Stimulated activated CD4-positive, alpha-beta T cell treated with anti-CD3 and anti-CD28 coated beads, Interleukin-1b, Interleukin-23, amount 100 ng/mL, for 48 hours (primary cell): ENCODE measurements at places on chromosomes 6 and 20.

GRCh38 chr20:52039790-52040189, 151.8 kb downstream of the ZFP64 start:
- DNase-seq, result no peak

GRCh38 chr6:46057792-46058191, 42.1 kb upstream of the CLIC5 start:
- no peak for DNase-seq

- DNase-seq, result no peak
Observed at GRCh38 chr6:146135167-146135566, 106.3 kb downstream of the GRM1 start.

- DNase-seq, result no peak
Observed at GRCh38 chr20:36214684-36215256, 21.5 kb upstream of the AAR2 start.

- DNase-seq, result no peak
Observed at GRCh38 chr6:131381709-131382093, 191.3 kb upstream of the ARG1 start.

DNA sequence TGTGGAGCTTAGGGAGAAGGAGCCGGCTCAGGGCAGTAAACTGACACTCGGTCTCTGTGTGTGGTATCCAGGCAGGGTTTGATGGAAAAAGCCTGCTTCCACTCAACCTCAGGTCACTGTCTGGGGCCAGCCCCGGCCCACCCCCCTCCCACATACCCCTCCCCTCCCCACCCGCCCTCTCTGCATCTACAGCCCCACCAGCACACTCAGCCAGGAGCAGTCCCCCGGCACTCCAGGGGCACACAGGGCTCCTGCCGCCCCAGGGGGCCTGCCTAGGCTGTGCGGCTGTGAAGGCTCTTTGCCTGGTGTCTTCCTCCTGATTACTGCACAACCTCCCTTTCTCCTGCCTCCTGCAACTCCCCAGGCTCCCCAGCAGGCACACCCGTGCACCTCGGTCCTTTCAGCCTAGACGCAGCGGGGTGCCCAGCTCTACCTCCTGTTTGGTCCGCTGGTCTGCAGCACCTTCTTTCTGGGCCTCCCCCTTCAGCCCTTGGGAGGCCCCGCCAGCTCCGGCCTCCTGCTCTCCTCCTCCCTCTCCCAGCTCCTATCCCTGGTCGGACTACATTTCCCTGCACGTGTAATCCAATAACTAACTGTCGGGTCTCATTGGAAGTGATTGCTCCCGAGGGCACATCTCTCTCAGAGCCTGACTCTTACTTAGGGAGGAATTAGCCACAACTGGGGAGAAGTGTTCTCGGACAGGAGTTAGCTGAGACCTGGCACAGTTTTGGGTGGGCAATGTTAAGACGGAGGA, 1.3 kb upstream of the FOXF2 start:
- DNase-seq, result no peak

- no peak for DNase-seq
Observed at GRCh38 chr6:167567142-167568033, 242.5 kb downstream of the TTLL2 start.

DNA sequence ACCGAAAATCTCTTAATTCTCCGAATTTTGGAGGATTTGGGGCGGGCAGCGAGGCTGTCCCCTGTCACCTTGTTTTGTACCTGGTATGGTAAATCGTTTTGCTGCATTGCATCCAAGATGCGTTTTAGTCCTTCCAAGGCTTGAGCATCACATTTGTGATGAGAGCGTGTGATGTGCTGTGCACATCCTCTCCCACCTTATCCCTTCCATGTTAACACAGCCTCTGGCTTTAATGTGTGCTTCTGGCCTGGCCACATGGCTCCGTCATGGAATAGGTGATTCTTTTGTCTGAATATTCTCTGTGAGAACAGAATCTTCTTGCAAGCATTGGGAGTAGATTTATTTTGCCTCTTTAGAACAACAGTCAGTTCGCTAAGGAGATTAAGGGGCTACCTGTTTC, 763 bp downstream of the TMEM14A start:
- no peak for DNase-seq

GRCh38 chr6:162591517-162591916, 136.0 kb downstream of the PRKN start:
- no peak for DNase-seq

DNA sequence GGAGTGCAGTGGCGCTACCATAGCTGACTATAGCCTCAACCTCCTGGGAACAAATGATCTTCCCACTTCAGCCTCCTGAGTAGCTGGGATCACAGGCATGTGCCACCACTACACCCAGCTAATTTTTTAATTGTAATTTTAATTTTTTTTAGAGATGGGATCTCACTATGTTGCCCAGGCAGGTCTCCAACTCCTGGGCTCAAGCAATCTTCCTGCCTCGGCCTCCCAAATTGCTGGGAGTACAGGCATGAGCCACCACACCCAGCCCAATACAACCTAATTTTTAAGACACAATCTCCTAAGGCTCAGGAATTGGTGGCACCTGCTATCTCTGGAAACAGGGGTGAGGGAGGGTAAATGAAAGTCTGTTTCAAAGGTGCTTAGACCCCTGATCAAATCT, 5.8 kb downstream of the ZBTB24 start:
- no peak for DNase-seq

- DNase-seq, result no peak
Observed at GRCh38 chr20:9999645-10000044, 35.1 kb upstream of the ANKEF1 start.

- DNase-seq, result no peak
Observed at GRCh38 chr20:58403272-58403671, 14.2 kb downstream of the VAPB start.

DNA sequence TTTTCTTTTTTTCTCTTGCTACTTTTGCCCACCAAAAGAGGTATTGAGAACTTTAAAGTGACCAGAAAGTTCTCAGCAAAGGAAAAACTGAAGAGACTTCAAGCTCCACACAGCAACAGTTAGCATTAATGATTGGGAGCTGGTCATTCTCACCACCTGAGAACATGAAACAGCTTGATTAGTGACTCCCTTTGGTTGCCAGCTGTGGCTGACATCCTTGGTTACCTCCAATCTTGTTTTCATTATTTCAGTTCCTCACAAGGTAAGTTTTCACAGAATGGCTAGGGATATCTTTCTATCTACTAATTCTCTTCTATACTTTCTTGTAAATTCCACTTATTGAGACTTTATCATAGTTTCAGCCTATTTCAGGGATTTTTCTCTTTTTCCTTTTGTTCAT, 427.9 kb downstream of the QKI start:
- no peak for DNase-seq

GRCh38 chr20:33262658-33263065, 20.4 kb upstream of the BPIFB1 start:
- DNase-seq, result peak; percentile 4

- DNase-seq, result no peak
Observed at GRCh38 chr6:117602899-117603588, 733 bp upstream of the GOPC start.

DNA sequence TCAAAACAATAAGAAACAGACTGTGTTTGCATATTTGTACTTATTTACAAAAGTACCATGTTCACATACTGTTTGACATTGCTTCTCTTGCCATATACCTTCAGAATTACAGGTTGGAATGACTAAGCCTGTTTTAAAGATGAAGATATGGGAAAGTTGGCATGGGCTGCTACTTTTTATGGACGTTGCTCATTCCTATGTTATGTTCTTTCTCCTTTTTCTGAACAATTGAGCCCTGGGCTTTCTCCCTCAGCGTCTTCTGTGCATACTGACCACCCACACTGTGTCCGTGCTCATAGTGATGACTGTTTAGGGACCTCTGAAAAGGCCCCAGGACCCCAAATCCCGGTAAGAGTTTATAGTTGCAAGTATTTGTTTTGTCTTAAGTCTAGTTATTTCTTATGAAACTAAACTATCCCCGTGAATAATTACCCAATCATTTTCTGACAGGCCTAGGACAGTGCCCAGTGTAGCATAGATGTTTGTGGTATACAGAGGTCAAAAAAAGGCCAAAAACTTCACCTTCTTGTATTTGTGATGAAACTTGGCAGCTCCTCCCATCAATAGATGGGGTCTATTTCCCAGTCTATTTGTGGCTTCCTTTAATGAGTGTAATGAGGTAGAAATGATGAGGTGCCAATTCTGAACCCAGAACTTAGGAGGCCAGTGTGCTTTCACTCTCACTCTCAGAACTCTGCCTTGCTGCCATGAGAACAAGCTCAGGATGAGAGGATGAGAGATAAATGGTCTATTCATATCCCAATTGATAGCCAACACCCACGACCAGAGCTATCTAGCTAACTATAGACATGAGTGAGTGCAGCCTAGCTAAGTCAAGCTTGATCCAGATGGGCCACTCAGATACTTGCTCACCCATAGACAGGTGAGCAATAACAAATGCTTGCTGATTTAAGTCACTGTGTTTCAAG, 40.9 kb downstream of the GSTA4 start:
- DNase-seq, result peak; percentile 6

DNA sequence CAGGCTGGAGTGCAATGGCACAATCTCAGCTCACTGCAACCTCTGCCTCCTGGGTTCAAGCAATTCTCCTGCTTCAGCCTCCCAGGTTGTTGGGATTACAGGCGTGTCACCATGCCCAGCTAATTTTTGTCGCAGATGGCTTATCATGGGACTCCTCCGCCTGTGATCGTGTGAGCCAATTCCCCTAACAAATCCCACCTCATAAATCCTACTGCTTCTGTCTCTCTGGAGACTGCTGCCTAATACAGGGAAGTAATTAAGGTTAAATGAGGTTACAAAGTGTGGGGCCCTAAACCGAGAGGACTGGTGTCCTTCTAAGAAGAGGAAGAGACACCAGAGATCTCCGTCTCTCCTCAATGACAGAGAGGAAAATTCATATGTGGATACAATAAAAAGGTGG, 52.0 kb downstream of the TRPC4AP start:
- DNase-seq, result no peak

- DNase-seq, result no peak
Observed at GRCh38 chr20:41249411-41250281, 67.9 kb downstream of the ZHX3 start.

DNA sequence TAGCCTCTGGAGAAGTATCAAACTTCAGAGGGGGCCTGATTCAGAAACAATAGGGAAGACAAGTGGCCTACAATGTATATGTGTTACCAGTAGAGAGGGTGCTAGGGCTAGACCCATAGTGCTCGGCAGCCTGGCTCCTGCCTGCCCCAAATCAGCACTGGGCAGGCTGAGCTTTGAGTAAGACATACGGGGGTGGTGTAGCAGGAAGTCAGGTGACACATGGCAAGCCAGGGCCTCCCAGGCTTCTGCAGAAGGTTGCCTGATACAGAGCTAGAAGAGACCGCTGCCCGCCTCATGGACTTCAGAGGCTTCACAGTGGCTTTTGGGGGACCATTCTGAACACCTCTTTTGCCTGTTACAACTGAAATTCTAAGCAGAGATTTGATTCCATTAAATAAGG, 43.4 kb downstream of the RALY start:
- DNase-seq, result peak; percentile 65

GRCh38 chr6:20168690-20169089, 43.6 kb downstream of the MBOAT1 start:
- no peak for DNase-seq

- DNase-seq, result no peak
Observed at GRCh38 chr6:163455552-163455951, 41.0 kb downstream of the QKI start.

DNA sequence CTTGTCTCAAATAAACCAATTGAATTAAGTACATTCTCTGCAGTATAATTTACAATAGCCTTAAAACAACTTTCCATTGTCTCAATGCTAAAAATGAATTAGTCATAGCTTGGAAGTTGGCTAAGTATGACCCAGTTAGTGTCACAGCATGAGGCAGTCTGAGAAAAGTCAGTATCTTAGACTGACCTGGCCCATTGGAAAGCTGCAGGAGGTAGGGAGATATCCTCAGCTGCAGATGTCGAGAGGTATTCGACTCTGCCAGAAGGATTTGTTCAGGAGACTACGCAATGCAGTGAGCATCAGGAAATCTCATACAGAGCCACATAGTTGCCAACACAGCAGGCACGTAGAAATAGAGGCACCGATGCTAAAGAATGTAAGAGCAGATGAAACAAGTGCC, 350.9 kb upstream of the NRSN1 start:
- no peak for DNase-seq

DNA sequence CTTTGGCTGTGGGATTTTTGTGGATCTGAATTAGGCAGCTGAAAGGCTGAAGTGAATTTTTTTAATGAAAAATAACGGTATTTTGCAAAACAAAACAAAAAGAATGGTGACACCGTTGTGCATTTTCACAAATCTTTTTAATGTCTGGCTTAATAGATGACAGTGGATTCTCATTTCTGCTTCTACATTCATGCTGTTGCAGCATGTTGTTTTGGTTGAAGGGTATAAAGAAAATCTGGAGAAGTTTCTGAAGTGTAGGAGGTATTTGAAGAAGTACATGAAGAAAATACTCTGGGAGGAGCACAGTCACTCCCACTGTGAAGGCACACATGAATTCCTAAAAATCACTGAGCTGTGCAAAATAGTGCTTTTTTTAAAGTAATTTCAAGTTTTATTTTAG, 3.1 kb upstream of the MAP3K5 start:
- DNase-seq, result no peak

DNA sequence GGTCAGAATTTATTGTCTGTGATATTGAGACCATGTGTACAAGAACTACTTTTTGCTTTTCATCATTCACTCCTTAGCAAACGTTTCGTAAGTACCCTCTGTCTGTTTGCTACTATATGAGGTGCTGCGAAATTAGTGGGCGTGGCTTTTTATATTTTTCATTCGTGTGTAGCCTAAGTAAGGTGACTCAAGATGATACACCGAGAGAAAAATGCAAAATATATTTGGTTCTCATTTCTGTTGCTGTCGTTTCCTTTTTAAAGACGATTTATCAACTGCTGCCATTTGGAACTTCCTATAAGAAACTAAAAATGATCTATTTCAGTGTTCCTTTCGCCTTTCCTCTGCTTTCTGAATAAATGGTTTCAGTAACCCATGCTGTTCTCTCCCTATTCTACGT, 61.2 kb downstream of the VAPB start:
- no peak for DNase-seq

GRCh38 chr20:44901974-44902373, 7.9 kb upstream of the PABPC1L start:
- DNase-seq, result no peak
